Activated CD4-positive, alpha-beta T cell treated with anti-CD3 and anti-CD28 coated beads, Interleukin-2, amount 10 ng/mL, durations not matched to agents 7 days and 5 days (primary cell): ENCODE measurements at places on chromosomes 7 and 10. TPM values are rescaled to one million over a fixed set of nuclear protein-coding genes. Genes with fewer than 3 reads are reported as not detected.

Gene CDK1
- 132 TPM for total RNA-seq

GRCh38 chr10:60978287-60979115, 34.5 kb upstream of the RHOBTB1 start:
- H3K27ac ChIP-seq: no peak overlapping the region
- no peak for DNase-seq
- H3K27me3 ChIP-seq: peaks cover 21% of the 10 kb centered on the region
- no peaks in the 10 kb centered on the region for H3K36me3 ChIP-seq

Gene DNAJC30
- 9.1 TPM for total RNA-seq

- peaks cover 13% of the 10 kb centered on the region for H3K4me1 ChIP-seq
- no peak overlapping the region for H3K4me3 ChIP-seq
- H3K36me3 ChIP-seq: peaks cover 33% of the 10 kb centered on the region
- DNase-seq: no peak
Measured at GRCh38 chr10:73432646-73433537, 469 bp downstream of the MSS51 start.

DNA sequence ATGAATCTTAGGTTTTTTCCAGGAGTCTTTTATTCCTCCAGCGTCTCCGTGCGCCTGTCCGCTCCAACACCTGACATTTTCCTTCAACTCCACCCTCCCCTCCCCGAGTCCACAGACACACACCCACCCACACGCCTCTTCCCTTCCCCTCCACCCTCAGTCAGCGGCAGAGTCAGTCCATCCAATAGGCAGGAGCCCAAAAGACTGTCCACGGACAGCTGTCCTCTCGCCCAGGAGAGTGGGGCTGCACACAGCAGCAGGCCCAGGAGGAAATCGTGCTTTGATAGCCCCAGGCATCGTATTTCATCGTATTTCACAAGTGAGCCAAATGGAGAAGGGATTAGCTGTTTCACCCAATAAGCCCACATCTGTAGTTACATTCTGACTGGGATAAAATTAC, 285.1 kb downstream of the ZEB1 start:
- peaks cover 11% of the 10 kb centered on the region for H3K4me1 ChIP-seq
- H3K27me3 ChIP-seq: peaks cover 1% of the 10 kb centered on the region
- H3K36me3 ChIP-seq: no peaks in the 10 kb centered on the region
- H3K4me3 ChIP-seq: peak overlapping the region; percentile 77
- no peak overlapping the region for H3K27ac ChIP-seq
- DNase-seq: no peak

DNA sequence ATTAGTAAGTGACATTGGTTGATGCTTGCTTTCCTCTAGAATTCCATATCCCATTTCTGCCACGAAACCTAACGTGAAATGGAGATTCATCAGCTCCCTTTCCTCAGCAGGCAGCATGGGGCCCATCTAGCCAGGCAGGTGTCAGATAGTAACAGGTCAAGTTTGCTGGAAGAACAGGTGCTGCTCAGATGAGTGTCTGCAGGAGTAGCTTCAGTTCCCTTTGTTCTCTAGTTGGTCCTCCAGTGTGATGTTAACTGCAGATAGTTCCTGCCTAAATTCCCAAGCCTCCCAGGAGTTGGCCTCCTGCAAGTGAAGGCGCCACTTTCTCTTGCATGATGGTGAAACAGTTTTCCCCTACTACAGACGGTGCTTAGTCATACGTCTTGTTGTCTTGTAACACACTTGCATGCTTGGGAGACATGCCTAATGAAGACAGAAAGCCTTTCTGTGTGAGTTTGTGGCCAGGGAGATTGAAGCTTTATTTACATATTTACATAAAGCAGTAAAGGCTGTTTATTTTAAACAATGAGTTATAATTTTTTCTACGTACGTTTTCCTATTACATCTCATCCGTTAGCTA, 175.4 kb downstream of the CHN2 start:
- H3K27me3 ChIP-seq: no peaks in the 10 kb centered on the region
- H3K36me3 ChIP-seq: no peaks in the 10 kb centered on the region
- H3K4me3 ChIP-seq: no peak overlapping the region

GRCh38 chr10:103177123-103177522, 15.9 kb downstream of the NT5C2 start:
- H3K27me3 ChIP-seq: no peaks in the 10 kb centered on the region
- H3K36me3 ChIP-seq: peaks cover 42% of the 10 kb centered on the region
- no peak for DNase-seq
- H3K4me1 ChIP-seq: peaks cover 27% of the 10 kb centered on the region

- H3K4me3 ChIP-seq: no peak overlapping the region
- no peak for DNase-seq
- H3K4me1 ChIP-seq: peaks cover 30% of the 10 kb centered on the region
- no peaks in the 10 kb centered on the region for H3K36me3 ChIP-seq
Measured at GRCh38 chr10:102669206-102670064, 25.2 kb downstream of the TRIM8 start.

Gene HHEX
- total RNA-seq: not detected

GRCh38 chr10:6916601-6917000, 336.5 kb upstream of the PRKCQ start:
- H3K4me1 ChIP-seq: peaks cover 10% of the 10 kb centered on the region
- H3K36me3 ChIP-seq: no peaks in the 10 kb centered on the region
- peaks cover 2% of the 10 kb centered on the region for H3K27me3 ChIP-seq
- DNase-seq: no peak

DNA sequence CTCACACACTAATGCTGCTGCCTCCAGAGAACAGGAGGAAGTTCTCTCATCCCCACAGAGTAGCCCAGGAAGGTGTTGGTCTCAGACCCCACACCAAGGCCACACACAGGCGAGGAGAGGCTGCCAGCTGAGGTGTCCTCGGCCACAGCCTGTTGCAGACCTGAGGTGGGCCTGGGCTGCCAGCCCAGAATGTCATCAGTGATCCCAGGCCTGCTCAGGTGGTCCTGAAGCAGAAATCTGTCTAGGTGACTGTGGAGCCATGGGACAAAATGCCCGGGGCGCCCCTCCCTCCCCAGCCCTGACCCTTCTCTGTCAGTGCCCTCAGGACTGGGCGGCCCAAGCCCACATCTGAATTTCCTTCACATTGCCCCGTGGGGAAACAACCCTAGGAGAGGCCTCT, 43.5 kb upstream of the LRRC4 start:
- no peaks in the 10 kb centered on the region for H3K27me3 ChIP-seq
- no peak overlapping the region for H3K27ac ChIP-seq
- H3K36me3 ChIP-seq: peaks cover 3% of the 10 kb centered on the region

Gene SLC29A4
- total RNA-seq: 0.50 TPM

DNA sequence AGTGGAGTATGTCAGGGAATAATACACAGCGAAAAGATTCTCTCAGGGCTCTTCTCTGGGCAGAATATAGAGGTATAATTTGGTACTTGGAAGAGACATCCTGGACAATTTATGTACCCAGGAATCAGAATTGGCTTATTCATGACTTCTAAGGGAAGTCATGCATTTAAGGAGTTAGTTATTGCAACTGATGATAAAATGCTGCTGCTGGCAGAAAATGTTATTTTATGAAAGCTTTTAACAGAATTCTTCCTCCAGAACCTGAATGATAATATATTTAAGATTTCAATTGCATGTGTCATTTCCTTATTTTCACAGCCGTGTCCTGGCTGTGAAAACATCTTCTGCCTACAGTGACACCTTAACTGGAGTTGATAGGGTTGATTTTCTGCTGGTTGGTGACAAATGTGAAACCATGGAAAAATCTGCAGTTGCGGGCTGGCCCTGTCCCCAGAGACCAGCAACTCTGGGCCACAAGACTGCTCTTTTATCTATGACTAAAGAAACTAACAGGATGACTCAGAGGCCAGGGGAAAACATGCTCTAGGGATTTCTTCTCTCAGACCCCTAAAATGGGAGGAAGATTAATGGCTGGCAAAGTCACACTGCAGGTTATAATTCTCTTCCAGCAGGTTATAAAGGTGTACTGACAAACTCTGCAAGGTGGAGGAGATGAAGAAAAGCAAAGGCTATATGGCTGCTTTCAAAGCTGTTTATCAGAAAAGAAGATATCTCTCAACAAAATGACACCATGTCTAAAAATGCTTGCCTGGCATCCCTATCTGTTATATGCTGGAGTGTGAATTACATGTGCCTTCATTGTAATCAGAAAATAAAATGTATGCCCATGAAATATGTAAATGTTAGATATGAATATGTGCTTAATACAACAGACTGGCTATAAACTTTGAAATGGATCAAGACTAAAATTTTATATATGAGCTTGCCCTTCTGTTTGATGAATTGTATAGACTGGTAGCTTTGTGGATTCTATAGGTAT, 12.1 kb upstream of the TRUB1 start:
- no peak overlapping the region for H3K27ac ChIP-seq
- no peaks in the 10 kb centered on the region for H3K36me3 ChIP-seq
- DNase-seq: no peak
- peaks cover 8% of the 10 kb centered on the region for H3K27me3 ChIP-seq

Gene ADAM22
- 1.1 TPM for total RNA-seq

- DNase-seq: no peak
- H3K4me3 ChIP-seq: no peak overlapping the region
- H3K27ac ChIP-seq: no peak overlapping the region
- no peaks in the 10 kb centered on the region for H3K27me3 ChIP-seq
- no peaks in the 10 kb centered on the region for H3K4me1 ChIP-seq
- H3K36me3 ChIP-seq: no peaks in the 10 kb centered on the region
Measured at GRCh38 chr10:12670004-12670403, 320.7 kb downstream of the CAMK1D start.

GRCh38 chr10:59857921-59858320, 48.4 kb downstream of the CCDC6 start:
- H3K27ac ChIP-seq: no peak overlapping the region
- no peaks in the 10 kb centered on the region for H3K27me3 ChIP-seq
- H3K36me3 ChIP-seq: peaks cover 30% of the 10 kb centered on the region
- no peak for DNase-seq
- H3K4me3 ChIP-seq: no peak overlapping the region
- peaks cover 5% of the 10 kb centered on the region for H3K4me1 ChIP-seq

Gene ARPC1A
- total RNA-seq: 51.9 TPM

DNA sequence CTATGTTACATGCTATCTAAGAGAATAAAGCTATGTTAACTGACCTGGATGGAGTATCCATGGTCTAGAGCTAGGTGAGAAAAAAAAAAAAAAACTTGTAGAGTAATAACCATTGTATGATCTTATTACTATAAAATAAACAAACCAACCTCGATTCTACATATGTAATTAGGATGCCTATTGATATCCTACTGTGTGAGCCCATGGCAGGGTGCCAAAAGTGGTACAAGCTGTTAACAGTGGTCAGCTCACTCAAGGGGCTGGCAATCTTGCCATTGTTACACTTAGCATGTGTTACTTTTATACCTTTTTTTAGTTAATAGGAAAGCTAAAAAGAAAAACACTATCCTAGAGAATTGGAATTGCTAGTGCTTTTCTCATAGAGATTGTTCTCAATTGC, 13.5 kb upstream of the IL6 start:
- H3K4me1 ChIP-seq: peaks cover 5% of the 10 kb centered on the region
- no peak overlapping the region for H3K4me3 ChIP-seq
- H3K27ac ChIP-seq: no peak overlapping the region

Gene EPO
- not detected for total RNA-seq

GRCh38 chr10:122656308-122656705, 43.3 kb downstream of the C10orf120 start:
- H3K4me1 ChIP-seq: no peaks in the 10 kb centered on the region
- peaks cover 27% of the 10 kb centered on the region for H3K27me3 ChIP-seq
- no peak overlapping the region for H3K4me3 ChIP-seq
- H3K36me3 ChIP-seq: no peaks in the 10 kb centered on the region
- no peak for DNase-seq
- H3K27ac ChIP-seq: no peak overlapping the region

DNA sequence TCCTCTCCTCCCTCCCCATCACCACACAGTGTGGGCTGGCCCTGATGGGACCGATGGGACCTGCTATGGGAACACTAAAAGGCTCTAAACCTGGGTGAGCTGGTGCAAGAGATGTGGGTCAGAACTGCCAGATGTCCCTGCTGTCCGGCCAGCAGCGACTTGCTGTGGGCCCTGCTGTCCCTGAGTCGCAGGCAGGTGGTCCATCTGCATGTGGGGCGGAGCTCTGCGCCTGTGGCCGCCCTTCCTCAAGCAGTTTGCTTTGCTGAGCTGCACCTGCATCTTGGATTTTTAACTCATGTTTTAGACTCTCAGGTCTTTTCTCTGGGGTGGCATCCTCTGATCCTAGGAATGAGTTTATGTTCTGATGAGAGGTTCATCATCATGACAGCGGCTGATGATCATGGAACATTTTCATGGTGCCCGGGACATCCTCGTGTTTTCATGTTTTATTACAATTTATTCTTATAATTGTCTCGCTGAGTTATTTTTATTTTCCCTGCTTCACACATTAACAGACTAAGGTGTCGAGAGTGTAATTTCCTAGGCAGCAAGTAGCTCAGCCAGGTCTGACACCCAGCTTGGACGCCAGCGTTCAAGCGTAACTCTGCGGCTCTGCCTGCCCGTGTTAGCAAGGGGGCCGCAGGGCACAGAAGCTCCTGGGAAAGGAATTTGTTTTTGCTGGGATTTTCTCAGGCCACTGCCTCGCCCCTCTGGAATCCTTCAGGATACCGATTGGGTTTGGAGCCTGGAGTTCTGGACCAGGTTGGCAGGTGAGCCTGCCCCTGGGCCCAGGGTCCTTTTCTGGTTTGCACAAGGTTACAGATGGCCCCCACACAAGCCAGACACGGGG, 615.2 kb upstream of the FOXK1 start:
- no peak for DNase-seq
- no peak overlapping the region for H3K27ac ChIP-seq
- no peaks in the 10 kb centered on the region for H3K27me3 ChIP-seq
- H3K36me3 ChIP-seq: no peaks in the 10 kb centered on the region
- H3K4me3 ChIP-seq: no peak overlapping the region

- H3K4me3 ChIP-seq: no peak overlapping the region
- no peak for DNase-seq
- peaks cover 29% of the 10 kb centered on the region for H3K36me3 ChIP-seq
- H3K27ac ChIP-seq: no peak overlapping the region
- H3K4me1 ChIP-seq: peaks cover 44% of the 10 kb centered on the region
Measured at GRCh38 chr10:97450828-97451227, 4.9 kb downstream of the ZDHHC16 start.

Gene TUBB8
- total RNA-seq: not detected

GRCh38 chr7:106239406-106239805, 45.4 kb downstream of the NAMPT start:
- no peak overlapping the region for H3K27ac ChIP-seq
- DNase-seq: no peak
- H3K4me3 ChIP-seq: no peak overlapping the region
- peaks cover 2% of the 10 kb centered on the region for H3K36me3 ChIP-seq
- no peaks in the 10 kb centered on the region for H3K4me1 ChIP-seq

DNA sequence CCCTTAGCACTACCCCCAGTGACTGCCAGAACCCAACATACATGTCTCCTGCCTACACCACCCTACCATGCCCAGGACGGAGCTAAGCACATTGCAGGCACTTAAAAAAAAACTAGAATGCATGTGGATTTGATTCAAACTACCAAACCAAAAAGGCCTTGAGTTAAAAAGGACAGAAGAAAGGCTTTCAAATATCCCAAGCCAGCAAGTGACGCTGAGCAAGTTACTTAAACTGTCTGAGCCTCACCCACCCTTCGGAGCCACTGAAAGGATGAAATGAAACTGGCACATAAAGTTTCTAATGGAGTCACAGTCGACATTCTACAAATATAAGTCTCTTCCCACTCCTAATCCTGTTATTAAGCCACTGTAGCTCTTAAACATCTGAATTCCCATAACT, 1.8 kb downstream of the CPXM2 start:
- no peak overlapping the region for H3K4me3 ChIP-seq
- H3K4me1 ChIP-seq: no peaks in the 10 kb centered on the region
- H3K27me3 ChIP-seq: peaks cover 16% of the 10 kb centered on the region
- no peak for DNase-seq

Gene PKD1L1
- 0.12 TPM for total RNA-seq
